Fibroblast of skin of scalp (primary cell): ENCODE measurements at places on chromosomes 2 and 18.

DNA sequence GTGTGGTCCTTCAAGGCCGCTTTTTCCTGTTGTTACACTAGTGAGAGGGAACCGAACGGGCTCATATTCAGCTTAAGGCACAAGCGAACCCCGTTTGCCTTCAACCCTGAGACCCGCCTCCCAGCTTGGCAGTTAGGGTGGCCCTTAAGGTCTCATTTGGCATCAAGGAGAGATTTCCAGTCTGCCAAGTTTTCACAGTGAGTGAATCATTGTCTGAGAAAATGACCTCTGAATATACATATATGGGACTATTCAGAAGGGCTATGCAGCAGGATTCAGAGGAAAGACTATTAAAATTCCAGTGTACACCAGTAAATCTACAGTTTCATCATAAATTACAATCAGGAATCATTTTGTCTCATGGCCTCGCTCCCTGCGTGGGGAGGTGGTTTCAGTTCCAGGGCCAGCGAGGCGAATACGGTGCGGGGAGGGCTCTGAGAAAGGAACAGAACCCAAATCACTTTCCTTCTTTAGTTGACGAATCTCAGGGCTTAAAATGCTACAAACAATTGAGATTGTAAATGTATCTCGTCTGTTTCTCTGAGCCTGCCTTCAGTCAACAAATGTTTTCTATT is 231.4 kb downstream of the FAM210A start:
- DNase-seq, result peak; percentile 11

GRCh38 chr2:153221087-153221486 is 257.5 kb downstream of the RPRM start:
- no peak for DNase-seq

DNA sequence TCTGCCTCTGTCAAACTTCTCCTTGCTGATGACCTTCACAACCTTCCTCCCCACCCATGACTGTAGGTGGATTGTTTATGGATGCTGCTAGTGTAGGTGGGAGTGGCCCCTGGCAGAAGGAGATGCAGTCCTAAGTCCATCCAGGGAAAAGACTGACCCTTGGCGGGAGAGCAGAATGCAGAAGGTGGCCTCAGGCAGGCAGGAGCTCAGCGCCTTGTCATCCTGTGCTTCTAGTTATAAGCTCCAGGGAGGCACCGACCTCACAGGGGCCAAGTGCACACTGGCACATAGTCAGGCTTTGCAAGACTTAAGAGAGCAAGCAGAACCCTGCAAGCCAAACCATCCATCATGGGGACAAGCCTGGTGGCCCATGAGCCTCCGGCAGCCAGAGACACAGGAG is 74.4 kb downstream of the CAPN13 start:
- DNase-seq, result no peak

- DNase-seq, result peak; percentile 38
Observed at GRCh38 chr2:173972636-173973035, 7.5 kb upstream of the SP3 start.

DNA sequence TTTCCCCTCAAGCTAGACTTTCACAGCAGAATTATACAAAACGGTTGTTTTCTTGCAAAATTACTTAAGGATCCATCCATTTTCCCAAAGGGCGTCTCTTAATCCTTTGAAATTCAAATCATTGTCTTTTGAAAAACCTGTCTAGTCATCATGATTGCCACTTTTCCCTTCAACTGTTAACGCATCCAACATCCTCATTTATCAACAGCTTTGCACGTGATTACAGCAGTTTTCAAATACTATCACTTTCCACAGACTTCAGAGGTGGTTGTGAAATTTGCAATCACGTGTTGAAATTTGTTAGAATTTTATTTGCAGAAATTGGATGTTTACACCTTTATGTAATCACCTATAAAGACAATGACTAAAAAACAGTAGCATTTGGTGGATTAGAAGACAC is 304.4 kb upstream of the SLC39A10 start:
- no peak for DNase-seq

DNA sequence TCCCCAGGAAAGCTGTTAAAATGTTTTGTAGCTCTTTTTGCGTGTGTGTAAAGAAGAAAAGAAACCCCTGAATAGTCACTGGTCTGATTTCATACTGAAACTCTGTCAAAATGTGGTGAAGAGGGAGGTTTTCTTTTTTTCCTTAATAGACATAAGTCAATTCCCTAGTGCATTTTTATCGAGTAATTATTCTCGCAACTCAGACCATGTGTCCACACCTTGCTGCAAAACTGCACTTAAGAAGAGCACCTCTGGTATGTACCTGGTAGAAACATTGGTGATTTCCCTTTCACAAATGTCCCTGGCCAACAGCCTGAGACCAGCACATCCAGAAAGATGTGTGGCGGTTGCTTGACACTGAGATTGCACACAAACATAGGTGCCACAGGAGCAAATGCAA is 159.9 kb downstream of the ZNF521 start:
- no peak for DNase-seq

- DNase-seq, result no peak
Observed at GRCh38 chr2:187684174-187684573, 129.9 kb upstream of the TFPI start.
